ENCODE measurements at places on chromosomes 6 and 20.
A peak's percentile ranks its signal among the peaks of the same experiment; 100 is the strongest.

DNA sequence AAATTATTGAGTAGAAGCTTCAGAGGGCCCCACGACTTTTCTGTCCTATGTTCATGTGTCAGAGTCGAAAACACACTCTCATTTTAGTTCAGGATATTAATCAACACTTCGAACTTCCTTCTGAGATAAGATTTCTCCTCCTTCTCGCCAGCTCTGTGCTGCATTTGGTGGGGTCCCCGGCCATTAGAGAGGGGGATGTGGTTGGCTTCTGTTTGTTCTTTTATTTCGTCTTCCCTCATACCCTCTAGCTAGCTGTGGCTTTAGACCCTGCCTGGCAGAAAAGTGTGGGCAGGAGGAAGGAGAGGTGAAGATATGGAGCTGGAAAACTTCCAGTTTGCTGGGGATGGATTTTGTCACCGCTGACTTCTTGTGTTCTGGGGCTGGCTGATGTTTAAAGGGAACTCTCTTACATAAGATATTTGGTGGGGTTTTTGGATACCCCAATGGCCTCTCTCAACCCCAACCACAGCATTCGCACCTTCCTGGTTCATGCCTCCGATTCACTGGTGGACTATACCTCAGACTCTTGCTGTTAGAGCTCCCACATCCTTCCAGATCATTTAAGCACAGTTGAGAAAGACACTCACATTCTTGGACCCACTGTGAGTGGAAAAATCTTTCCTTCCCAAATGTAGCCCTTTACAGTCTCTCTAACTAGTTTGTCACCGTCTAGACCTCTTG, 30.7 kb upstream of the TMX4 start:
- DNase-seq, result no peak

DNA sequence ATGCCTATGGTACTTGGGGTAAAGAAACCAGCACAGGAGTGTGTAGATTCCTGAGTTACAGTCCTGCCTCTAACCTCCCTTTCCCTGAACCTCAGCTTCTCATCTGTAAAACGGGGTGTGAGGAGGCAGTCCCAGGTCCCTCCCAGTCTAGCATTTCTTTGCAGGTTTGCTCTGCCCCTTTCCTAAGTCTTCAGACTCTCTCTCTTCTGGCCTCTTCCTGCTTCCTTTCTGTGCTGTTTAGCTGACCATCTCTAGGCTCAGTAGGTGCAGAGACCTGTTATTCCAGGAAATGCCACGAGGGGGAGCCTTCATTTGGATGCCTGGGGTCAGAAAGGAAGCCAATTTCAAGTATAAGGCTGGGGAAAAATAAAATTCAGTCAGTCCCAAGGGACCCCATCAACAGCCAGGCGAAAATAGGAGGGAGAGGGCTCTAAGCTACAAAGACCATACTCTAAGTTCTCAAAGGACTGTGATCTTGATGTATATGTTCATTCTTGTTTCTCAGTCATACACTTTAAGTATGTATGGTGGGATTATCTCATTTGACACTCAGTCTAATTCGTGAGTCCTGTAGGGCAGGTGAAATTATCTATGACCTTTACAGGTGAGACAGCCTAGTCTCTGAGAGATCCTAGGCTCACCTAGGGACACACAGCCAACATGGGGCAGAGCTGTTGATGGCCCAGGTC, 89.1 kb downstream of the NCR2 start:
- DNase-seq, result peak; percentile 85

DNA sequence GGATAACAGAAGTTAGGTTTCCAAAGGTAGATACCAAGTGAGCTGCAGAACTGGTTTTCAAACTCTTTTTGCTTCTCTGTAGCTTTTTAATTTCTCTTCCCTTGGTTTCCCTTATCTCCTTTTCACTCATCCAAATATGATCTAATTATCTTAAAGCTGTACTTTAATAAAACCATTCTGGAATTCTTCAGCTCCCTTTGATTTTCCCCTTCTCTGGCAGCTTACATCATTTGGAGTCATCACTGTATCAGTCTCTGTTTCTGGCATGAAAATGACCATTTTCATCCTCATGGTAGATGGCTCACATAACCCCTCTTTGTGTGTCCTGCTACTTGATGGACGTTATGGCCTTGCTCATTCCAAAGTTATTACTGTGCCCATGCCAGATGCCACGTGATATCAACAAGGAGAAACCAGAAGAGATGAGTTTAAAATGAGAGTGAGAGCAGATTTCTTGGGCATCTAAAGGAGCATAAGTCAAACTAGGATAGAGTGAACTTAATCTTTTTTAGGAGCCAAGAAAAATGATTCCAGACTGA, 620.2 kb downstream of the QKI start:
- DNase-seq, result no peak

DNA sequence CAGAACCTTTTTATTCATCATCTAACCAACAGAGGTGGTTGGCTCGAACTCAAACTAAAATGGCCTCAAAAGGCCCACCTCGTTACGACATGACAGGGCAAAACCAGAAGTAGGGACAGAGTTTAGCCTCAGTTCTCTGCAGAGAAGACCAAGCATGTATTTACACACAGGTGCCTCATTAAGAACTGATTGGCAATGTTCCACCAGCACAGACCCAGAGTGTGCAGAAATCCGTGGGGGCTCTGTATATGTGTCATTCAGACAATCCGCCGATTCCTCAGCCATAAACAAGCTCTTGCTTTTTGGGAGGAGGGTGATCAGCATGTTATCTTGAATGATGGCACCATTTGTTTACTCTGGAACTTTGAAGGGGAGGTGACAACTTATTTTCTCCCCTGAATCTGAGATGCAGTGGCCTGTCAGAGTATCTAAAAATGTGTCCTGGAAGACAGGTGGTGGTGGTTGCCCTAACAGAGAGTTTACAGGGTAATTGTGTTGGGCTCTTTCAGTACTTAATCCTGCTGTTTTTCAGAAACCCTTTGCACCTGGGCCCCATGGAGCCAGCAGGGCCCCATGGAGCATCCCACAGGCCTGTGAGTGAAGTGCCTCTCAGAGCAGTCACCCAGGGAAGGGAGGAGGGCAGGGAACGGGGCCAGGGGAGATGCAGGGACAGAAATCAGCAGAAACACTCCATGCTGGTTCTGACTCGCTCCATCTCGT, 29.1 kb upstream of the C20orf203 start:
- no peak for DNase-seq

GRCh38 chr6:122264557-122264956, 134.9 kb upstream of the HSF2 start:
- DNase-seq, result no peak

GRCh38 chr6:141658696-141659095, 474.0 kb upstream of the GJE1 start:
- no peak for DNase-seq

- DNase-seq, result no peak
These were observed 61.8 kb downstream of the CYB5R4 start for GRCh38 chr6:83921315-83921714.

DNA sequence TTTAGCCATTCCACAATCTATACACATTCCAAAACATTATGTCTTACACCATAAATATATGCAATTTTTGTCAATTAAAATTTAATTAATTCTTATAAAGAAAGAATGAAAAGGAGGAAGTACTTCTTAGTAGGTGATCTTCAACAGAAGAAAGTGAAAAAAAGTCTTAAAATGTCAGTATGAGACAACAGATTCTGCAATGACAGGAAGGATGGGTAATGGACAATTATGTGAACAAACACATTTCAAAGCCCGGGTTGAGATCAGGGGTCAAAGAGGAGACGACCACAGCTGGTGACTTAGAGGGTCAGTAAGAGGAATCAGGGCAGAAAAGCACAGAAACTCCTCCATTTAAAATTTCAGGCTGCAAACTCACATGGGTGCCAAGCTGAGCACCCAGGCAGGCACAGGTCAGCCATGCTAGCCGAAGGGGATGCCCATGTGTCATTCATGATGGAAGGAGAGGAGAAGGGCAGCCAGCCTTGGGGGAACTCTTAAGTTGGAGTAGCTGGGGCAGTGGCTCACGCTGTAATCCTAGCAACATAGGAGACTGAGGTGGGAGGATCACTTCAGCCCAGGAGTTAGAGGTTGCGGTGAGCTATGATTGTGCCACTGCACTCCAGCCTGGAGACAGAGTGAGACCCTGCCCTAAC, 11.0 kb downstream of the VSX1 start:
- DNase-seq, result no peak

DNA sequence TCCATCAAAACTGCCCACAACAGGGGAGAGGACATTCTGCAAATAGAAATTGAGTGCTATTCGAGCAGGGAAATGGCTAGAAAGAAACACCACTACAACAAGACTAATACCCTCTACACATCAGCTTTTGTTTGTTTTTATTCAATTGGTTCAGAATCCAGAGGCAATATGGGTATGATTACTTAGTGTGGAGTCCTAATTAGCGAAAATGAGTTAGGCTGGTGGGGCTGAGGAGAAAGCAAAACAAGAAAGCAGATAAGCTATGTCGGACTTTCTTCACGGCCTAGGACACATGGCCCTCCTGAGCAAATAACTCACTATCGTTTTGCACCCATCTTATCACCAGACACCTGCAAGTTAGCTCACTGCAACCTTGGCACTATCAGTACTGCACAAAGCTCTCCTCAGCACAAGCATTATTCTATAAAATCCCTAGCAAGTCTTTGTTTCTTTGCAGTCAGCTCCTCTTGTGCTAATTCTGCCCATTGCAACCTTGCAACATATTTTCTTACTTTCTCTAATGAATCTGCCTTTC, 31.3 kb upstream of the SH3BGRL2 start:
- DNase-seq, result no peak

DNA sequence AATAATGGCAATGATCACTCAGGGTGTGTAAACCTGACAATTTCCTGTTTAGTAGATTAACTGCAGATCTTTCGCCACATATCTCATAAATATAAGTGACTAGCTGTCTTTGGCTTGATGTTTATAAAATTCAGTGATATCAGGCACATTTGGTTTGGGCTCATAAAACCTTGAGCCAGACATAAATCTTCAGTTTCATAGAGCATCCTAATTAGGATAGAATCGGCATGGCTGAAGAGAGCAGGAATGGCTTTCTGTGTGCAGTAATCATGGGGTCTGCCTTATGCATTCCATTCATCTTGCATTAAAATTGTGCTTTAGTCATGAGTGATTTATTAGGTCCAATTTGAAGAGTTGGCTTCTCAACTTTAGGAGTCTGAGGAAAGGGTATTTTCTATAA, 27.2 kb downstream of the AIG1 start:
- no peak for DNase-seq

- no peak for DNase-seq
These were observed 16.6 kb downstream of the DSE start for GRCh38 chr6:116387374-116387773.

DNA sequence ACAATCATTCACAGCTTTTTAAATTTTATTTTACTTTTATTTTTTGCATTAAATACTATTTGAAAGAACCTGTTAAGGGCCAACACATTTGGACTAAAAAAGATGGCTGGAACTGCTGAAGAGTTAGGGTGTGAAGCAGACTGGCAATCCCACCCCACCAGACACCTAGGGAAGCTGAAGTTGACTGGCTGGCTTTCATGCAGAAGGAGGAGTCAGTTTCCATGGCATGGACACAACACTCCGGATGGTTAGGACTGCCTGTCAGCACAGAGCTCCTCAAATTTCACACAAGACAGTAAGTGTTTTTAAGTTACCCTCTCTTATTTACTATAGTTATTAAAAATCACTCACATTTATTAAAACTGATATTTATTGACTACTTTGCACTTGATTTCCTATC, at the start of gene ANKRD66:
ANKRD66 (plus strand) TSS at position 238 of the 400 bp plus-strand sequence. CDS start 5,016 bp downstream, outside the sequence.
- no peak for DNase-seq

DNA sequence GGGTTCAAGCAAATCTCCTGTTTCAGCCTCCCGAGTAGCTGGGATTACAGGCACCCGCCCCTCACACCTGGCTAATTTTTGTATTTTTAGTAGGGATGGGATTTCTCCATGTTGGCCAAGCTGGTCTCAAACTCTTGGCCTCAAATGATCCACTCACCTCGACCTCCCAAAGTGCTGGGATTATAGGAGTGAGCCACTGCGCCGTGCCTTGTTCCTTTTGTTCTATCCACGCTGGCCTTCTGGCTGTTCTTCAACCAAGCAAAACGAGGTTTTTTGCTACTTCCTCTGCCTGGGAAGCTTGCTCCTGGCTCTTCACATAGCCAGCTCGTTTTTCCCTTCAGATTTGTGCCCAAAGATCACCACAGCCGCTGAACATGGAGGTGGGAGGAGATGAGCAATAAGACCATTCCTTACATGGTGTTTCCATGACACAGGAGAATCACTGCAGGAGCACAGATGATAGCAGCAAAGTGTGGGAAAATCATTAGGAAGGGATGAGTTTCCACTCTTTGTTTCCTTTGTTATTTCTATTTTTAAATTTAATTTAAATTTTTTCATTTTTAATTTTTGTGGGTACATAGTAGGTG, 201.0 kb upstream of the ZNF217 start:
- DNase-seq, result no peak

- DNase-seq, result no peak
These were observed 55.8 kb upstream of the MAFB start for GRCh38 chr20:40744818-40745175.

- no peak for DNase-seq
These were observed 3.9 kb upstream of the LY6G6D start for GRCh38 chr6:31711233-31711632.

DNA sequence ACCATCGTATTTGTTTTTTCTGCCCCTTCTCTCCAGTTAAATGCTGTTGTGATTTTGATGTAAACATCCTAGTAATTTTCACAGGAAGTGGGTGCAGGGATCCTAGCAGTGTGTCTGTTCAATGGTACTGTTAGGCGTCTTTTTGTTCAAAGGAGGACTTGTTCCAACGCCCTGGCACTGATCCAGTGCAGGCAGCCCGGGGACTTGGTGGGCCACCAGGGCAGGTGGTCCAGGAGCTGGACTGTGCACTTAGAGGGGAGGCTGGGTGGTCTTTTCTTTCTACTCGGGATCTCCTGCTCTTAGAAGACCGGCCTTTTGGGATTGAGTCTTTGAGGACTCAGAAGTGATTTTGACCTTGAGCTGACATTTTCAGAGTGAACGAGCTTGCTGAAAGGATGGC, 41.1 kb upstream of the NKX2-2 start:
- DNase-seq, result no peak

GRCh38 chr20:60761056-60761455, 491.0 kb upstream of the CDH4 start:
- DNase-seq, result no peak

DNA sequence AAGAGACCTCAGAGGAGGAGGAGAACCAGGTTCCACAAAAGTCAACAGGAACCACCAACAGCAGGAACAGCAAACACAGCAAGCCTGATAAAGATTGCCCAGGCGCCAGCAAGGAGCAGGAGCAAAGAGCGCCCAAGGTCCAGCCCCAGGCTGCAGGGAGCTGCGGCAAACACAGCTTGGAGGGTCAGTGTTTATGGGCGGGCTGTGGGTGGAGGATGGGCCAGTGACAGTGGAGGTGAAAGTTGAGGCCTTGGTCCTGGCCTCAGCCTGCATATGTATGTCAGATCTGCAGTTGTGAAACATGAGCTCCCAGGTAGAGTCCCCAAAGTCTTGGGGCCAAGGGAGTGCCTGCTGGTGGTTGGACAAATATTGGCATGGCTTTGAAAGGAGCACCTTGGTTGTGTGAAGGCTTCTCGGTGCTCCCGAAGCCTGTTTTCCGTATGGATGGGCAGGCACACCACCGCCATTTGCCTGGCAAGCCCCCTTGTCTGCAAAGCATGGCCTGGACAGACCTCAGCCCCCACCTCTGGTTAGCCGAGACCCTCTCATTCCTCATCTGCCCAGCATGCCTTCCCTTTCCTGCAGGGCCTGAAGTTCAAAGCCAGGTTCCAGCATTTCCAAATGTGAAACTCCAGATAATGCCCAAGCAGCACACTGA, 2.0 kb upstream of the CAPN11 start:
- no peak for DNase-seq
